Eye (tissue), 1 donor: ENCODE measurements at places on chromosomes 3 and 15.
A peak's percentile ranks its signal among the peaks of the same experiment; 100 is the strongest.

- no peak for DNase-seq
Measured at GRCh38 chr3:60698117-60698516, 553.1 kb downstream of the FHIT start.

DNA sequence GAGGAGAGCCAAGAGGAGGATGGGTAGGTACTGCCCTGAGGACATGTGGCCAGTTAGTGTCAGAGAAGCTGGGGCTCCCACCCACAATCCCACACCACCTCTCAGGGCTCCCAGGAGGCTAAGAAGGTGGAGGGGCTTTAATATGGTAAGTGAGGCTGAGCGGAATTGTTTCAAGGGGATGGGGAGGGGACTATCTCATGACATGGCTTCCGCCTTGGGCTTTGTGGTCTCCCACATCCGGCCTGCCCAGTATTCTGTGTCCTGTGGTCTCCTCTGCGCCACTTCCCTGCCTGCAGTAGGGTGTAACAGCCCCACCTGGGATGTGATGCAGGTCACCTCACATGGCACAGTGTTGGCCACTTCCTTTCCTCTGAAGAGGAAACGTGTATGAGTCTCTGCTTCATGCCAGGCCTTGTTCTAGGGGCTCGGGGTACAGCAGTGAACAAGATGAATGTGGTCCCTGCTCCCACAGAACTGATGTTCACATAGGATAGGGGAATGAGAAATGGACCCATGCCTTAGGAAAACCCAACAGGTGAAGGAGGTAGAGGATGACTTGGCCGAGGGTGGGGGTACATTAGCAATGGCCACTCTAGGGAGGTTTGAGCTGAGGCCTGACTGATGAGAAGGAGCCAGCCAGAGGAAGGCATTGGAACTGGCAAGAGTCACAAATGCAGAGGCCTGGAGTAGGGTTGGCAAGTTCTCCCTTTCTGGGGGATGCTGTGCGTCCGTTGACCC is 3.2 kb downstream of the NEIL1 start:
- DNase-seq: no peak

- peak; percentile 87 for DNase-seq
Measured at GRCh38 chr3:191329654-191330529, at the start of gene UTS2B. Gene UTS2B (minus strand): TSS chr3:191330526. CDS start chr3:191282189, 48,337 bp downstream.

GRCh38 chr15:31328428-31328968 is 1.9 kb downstream of the KLF13 start:
- peak; percentile 53 for DNase-seq

DNA sequence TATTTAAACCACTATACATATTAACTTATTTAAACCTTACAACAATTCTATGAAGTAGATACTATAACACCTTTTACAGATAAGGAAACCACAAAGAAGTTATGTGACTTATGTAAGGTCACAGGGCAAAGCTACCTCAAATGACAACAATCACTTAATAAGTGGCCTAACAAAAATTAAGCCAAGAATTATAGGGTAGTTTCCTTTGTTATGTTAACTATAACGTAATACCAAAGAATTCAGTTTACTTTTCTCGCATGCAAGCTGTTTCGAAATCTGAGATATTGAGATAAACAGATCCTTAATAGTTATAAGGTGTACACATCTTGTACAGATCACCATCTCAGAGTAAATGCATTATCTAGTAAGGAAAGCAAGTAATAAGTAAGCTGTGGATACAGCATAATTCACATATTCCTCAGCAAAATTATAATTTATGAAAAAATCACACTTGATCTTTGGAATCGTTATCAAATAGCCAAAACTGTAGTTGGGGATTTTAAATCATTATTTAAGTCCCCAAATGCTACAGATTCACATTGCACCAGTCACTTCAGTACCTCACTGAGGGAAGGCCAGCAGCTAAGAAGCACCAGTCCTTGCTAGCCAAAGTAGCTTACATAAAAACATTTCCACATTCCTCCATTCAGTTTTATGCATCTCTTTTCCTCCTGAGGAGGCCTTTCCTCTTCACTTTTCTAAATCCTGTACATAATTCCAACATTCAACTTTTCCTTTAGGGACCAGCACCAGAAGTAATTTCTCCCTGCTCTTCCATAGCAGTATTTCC is 226.8 kb downstream of the TBC1D5 start:
- no peak for DNase-seq

DNA sequence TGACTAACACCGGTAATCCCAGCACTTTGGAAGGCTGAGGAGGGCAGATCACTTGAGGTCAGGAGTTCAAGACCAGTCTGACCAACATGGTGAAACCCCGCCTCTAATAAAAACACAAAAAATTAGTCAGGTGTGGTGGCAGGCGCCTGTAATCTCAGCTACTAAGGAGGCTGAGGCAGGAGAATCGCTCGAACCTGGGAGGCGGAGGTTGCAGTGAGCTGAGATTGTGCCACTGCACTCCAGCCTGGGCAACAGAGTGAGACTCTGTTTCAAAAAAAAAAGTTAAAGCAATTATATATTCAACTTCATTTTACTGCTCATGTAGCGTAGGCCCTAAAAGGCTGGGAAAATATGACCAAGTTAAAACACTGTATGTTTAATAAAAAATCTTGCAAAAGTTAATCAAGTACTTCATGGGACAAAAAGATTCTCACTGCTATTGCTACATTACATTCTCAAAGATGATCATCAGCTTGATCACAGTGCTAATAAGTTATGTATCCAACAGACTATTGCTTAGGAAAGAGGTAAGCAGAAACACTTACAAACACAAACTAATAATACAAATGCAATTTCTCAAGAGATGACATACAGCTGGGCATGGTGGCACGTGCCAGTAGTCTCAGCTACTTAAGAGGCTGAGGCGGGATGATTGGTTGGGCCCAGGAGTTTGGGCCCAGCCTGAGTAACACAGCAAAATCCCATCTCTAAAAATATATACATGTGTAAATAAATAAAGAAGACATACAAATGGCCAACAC is 2.7 kb downstream of the COPS2 start:
- DNase-seq: no peak

DNA sequence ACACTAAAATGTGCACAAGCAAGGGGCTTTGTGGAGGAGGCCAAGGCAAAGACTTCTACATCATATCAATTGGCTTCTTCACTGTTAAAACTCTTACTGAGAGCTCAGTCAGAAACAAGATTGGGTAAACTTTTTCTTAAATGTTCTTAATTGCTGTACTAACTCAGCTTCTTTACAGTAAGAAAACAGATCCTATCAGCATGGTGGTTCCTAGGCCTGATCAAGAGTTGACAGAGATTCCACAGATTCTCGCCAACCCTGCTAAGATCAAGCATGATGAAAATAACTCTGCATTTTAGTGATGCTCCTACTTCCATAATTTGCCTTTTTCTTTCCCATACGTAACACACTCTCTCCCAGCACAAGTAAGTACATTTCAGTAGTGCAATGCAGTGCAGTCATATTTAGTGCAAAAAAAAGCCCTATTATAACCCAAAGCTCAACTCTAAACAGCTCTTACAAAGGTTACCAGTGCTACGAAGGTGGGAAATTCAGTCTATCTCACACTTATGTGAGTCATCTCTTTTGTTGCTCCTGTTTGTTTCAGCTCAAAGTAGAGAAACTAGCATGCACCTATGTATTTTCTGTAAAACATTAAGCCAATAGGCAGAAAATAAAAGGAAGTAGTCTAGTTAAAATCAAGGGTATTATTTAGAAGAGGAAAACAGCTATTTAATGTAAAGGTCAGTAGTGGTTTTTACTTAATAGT is 29.9 kb downstream of the TIGIT start:
- DNase-seq: no peak

- peak; percentile 11 for DNase-seq
Measured at GRCh38 chr3:25719321-25719720, 54.6 kb upstream of the TOP2B start.

DNA sequence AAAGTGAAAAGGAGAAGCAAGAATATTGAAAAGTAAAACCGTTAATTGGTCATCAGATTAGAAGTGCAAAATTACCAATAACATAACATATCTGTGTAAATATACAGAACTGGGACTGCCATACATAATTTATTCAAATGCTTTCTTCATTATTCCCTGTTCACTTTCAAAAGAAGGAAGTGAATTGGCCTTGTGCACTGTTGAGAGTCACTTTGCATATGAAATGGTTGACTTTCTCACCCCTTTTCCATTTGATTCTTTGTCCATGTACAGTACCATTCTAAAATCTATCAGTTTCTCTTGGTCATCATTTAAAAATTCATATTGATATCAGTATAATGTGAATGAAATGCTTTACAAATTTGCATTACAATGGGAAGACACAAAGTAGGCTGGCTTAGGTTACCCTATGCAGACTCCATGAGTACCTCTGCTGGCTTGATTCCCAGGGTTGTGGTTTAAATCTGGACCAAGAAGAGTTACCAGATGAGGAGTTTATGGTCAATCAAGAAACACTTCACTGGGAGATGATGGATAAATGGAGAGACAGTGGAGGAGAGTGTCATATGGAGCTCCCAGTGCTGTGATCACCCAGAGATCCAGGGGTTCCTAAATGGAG is 210.9 kb upstream of the TOPAZ1 start:
- no peak for DNase-seq

DNA sequence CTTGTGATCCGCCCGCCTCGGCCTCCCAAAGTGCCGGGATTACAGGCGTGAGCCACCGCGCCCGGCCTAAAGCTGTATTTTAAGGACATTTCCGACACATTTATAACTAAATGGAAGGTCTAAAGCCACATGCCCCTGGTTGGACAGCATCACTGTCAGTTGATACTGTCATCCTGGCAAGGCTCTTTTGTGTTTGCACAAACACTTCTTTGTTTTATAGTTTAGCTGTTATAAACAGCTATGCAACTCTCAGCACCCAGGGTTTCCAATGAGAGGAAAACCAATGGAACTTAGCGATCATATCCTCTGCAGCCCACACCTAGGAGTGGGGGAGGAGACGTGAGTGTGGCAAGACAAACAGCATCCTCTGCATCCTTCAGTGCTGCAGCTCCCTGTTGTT is 19.7 kb downstream of the NIPA1 start:
- no peak for DNase-seq

GRCh38 chr15:94644433-94644832 is 413.1 kb downstream of the MCTP2 start:
- no peak for DNase-seq

- DNase-seq: no peak
Measured at GRCh38 chr3:18085429-18085828, 339.7 kb downstream of the SATB1 start.

DNA sequence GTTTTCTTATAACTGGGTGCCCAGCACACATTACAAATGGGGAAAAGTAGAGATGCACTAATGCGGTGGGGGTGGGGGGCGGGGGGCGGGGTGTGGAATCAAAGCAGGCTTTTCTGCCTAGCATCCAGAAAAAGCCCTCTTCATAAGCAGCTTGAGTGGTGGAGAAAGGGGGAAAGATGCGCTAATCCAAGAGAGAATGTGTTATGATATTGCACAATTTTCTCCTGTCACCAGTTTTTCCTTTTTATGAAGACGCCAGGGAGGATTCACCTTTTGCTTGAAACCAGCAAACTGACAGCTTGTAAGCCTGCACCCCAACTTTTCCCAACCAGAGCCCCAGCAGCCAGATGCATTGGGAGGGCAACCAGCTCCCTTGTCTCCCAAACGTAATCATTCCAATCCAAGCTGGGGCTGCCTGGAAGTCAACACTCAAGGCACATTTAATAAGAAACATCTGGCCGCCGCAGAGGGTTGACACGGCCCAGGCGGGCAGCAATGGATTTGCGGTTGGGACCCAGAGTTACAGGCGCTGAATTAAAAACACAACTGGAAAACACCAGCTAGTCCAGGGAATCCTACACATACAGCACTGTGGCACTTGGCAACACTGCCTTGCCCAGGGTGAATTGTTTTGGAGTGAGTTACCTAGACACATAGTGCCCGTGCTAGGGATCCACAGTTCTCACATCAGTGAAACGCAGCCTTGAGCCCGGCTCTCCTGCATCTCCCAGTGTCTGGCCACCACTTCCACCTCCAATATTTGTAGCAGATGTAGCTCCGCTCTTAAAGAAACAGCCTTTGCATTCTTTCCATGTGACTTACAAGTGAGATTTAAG is 218.5 kb upstream of the PRICKLE2 start:
- DNase-seq: peak; percentile 67

DNA sequence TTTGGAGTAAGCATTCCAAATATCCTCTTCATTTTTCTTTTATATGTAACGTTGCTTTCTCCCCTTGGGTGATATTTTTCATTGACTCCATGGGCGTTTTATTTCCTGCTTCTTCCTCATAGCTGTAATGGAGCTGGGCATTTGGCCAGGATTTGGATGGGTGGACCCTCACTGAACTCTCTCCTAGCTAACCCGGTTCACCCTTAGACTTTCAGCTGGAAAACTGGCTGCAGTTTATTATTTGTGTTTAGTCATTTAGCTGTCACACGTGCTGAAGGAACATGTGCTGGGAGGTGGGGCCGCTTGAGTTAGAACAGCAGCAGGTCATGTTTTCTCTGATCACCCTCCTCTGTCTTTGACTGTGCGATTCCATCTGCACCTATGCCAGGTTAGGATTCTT is 407.6 kb downstream of the ZIC1 start:
- DNase-seq: peak; percentile 28

GRCh38 chr3:184716622-184717398 is 4.9 kb upstream of the MAGEF1 start:
- peak; percentile 91 for DNase-seq

DNA sequence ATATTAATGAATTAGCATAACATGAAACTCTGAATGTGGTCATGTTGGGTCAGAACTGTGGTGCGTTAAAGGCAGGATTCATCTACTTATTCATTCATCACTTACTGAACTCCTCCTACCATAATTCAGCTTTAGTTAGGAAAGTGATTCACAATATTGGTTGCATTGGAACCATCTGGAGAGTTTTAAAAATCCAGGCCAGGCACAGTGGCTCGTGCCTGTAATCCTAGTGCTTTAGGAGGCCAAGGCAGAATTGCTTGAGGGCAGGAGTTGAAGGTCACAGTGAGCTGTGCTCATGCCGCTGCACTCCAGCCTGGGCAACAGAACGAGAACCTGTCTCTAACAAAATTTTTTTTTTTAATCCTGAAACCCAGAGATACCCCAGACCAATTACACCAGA is 44.2 kb upstream of the ATG7 start:
- DNase-seq: no peak

DNA sequence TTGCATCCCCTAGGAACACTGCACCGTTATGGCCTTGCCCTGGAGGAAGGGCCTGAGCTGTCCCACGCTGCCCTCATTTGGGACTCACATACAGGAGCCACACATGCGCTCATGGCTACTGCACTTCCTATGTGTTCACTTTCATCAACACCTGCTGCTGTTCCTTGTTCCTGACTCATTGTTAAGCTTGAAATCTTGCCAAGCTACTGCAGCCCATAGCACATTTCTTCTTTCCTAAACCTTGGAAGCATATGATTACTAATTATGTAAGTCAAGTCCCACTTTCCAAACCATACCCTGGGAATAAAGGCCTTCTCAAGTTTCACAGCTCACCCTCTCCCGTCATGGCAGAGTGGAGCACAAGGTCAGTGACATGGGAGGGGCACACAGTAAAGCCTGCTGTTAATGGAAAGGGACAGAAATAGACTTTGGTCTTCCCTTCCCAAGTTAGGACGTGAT is 307.9 kb downstream of the CLSTN2 start:
- DNase-seq: no peak

GRCh38 chr3:8635631-8636030 is 9.0 kb downstream of the SSUH2 start:
- no peak for DNase-seq

- peak; percentile 21 for DNase-seq
Measured at GRCh38 chr3:12758025-12758781, 856 bp downstream of the TMEM40 start.

GRCh38 chr15:80777826-80778620 is 1.1 kb upstream of the CEMIP start:
- DNase-seq: no peak

GRCh38 chr3:182617500-182617899 is 175.8 kb upstream of the ATP11B start:
- peak; percentile 75 for DNase-seq

- no peak for DNase-seq
Measured at GRCh38 chr15:38260077-38260476, 7.4 kb downstream of the SPRED1 start.
